HFFc6 (cell line): ENCODE measurements at places on chromosomes 4 and X. TPM values are rescaled to one million over a fixed set of nuclear protein-coding genes. Genes with fewer than 3 reads are reported as not detected.

DNA sequence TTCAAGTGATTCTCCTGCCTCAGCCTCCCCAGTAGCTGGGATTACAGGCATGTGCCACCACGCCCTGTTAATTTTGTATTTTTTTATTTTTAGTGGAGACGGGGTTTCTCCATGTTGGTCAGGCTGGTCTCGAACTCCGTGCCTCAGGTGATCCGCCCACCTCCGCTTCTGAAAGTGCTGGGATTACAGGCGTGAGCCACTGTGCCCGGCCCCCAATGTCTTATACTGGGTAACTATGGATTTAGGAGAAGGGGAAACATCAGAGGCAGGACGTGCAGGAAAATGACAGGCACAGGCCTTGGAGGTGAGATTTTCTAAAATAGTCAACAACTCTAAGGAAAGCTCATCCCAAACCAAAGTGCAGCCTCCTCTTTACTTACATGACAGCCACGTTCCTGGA is 11.1 kb upstream of the TSPYL2 start:
- peaks cover 5% of the 10 kb centered on the region for H3K36me3 ChIP-seq
- no peaks in the 10 kb centered on the region; the same call in 1 of the 2 replicates for H3K27me3 ChIP-seq
- no peak for DNase-seq
- H3K27ac ChIP-seq = no peak overlapping the region
- no peak overlapping the region; the same call in 1 of the 2 replicates for H3K4me3 ChIP-seq
- peaks cover 20% of the 10 kb centered on the region for H3K4me1 ChIP-seq

DNA sequence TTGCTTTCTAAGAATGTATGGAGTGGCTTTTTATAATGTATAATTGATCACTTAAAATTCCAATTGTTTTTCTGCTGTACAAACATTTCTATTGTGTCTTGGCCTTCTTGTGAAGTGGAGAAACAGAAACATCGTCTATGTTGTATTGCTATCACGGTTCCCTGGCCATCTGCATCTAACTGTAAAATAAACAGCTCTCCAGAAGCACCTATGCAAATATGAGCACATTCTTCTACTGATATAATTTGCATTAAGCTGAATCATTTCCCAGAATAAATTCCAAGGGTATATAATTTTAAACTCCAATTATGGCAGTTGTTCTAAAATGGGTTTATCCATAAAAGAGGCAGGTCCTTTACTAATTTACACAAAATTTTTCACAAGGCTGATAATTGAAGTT is 261.6 kb upstream of the STS start:
- DNase-seq = no peak
- no peaks in the 10 kb centered on the region for H3K27me3 ChIP-seq
- H3K27ac ChIP-seq = no peak overlapping the region
- H3K36me3 ChIP-seq = no peaks in the 10 kb centered on the region
- no peaks in the 10 kb centered on the region for H3K4me1 ChIP-seq
- no peak overlapping the region for H3K4me3 ChIP-seq

DNA sequence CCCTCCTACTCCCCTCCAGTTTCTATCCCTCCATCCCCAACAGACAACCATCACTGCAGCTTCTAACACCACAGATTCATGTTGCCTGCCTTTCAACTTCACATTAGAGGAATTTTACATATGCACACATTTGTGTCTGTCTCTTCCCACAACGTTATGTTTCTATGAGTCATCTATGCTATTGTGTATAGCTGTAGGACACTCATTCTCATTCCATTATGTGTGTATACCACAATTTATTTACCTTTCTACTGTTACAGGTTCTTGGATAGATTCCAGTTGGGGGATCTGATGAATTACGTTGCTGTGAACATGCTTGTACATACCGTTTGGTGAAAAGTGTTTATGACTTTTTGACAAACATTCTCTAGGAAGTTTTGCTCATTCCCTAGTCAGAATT is 58.8 kb upstream of the TRPC3 start:
- DNase-seq = no peak
- H3K4me3 ChIP-seq = no peak overlapping the region
- no peak overlapping the region for H3K27ac ChIP-seq
- H3K36me3 ChIP-seq = no peaks in the 10 kb centered on the region
- H3K4me1 ChIP-seq = peaks cover 5% of the 10 kb centered on the region; the same call in 1 of the 2 replicates

DNA sequence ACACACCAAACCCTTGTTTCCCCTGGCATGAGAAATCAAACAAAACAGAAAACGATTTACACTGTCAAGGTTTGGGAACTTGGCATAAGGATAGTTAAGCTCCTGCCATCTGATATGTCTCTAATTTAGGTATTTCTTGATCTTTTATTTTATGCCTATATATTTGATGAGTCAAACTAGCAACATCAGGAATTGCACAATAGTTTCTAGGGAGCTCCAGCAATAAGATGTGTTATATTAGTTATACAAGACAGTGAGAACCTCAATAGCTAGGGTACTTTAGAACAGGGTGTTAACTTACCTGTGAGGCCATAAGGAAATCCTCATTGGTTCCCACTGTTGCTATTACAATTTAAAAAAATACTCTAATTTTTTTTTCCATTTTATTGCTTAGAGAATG is 474.2 kb downstream of the GBA3 start:
- no peak for DNase-seq
- no peak overlapping the region for H3K27ac ChIP-seq
- H3K27me3 ChIP-seq = no peaks in the 10 kb centered on the region
- no peaks in the 10 kb centered on the region for H3K36me3 ChIP-seq
- no peak overlapping the region for H3K4me3 ChIP-seq

GRCh38 chr4:140056015-140056414 is 98.0 kb downstream of the MAML3 start:
- peaks cover 16% of the 10 kb centered on the region for H3K4me1 ChIP-seq
- no peaks in the 10 kb centered on the region for H3K36me3 ChIP-seq
- DNase-seq = no peak
- H3K27ac ChIP-seq = no peak overlapping the region
- peaks cover 2% of the 10 kb centered on the region; the same call in 1 of the 2 replicates for H3K27me3 ChIP-seq
- H3K4me3 ChIP-seq = no peak overlapping the region

DNA sequence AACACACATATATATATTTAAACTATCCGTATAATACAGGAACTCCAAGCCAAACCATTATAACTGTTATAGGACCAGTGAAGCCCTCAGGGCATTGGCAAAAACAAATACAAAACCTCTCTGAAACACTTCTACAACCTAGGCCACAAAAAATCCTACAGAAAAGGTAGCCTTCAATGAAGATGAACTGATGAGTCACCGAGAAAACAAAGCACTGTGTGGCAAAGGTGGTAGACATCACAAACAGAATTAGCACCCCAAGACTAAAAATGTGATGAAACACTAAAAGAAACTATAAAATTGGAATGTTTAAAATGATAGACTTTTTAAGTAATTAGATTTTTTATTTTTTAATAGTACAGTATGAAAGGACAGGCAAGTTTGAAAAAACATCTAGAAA is 5.5 kb upstream of the HSPA4L start:
- H3K4me3 ChIP-seq = no peak overlapping the region
- H3K36me3 ChIP-seq = peaks cover 4% of the 10 kb centered on the region; the same call in 1 of the 2 replicates
- H3K27me3 ChIP-seq = peaks cover 6% of the 10 kb centered on the region
- peaks cover 7% of the 10 kb centered on the region for H3K4me1 ChIP-seq
- H3K27ac ChIP-seq = no peak overlapping the region

GRCh38 chr4:105067431-105067830 is 79.2 kb upstream of the TET2 start:
- peaks cover 1% of the 10 kb centered on the region; the same call in 1 of the 2 replicates for H3K27me3 ChIP-seq
- H3K4me3 ChIP-seq = no peak overlapping the region
- no peak for DNase-seq

GRCh38 chr4:86544310-86544966 is 49.7 kb upstream of the PTPN13 start:
- DNase-seq = no peak
- H3K4me1 ChIP-seq = peaks cover 15% of the 10 kb centered on the region
- H3K27me3 ChIP-seq = peaks cover 9% of the 10 kb centered on the region
- H3K27ac ChIP-seq = no peak overlapping the region
- no peak overlapping the region for H3K4me3 ChIP-seq
- peaks cover 5% of the 10 kb centered on the region; the same call in 1 of the 2 replicates for H3K36me3 ChIP-seq

GRCh38 chr4:150679018-150679764 is 97.2 kb downstream of the MAB21L2 start:
- DNase-seq = no peak
- H3K27me3 ChIP-seq = no peaks in the 10 kb centered on the region
- H3K4me1 ChIP-seq = peaks cover 23% of the 10 kb centered on the region

GRCh38 chrX:2406891-2407518 is 93.8 kb downstream of the DHRSX start:
- DNase-seq = no peak
- peaks cover 20% of the 10 kb centered on the region for H3K36me3 ChIP-seq
- no peak overlapping the region for H3K27ac ChIP-seq
- H3K27me3 ChIP-seq = no peaks in the 10 kb centered on the region; the same call in 1 of the 2 replicates
- no peak overlapping the region for H3K4me3 ChIP-seq
- H3K4me1 ChIP-seq = peaks cover 1% of the 10 kb centered on the region; the same call in 1 of the 2 replicates

DNA sequence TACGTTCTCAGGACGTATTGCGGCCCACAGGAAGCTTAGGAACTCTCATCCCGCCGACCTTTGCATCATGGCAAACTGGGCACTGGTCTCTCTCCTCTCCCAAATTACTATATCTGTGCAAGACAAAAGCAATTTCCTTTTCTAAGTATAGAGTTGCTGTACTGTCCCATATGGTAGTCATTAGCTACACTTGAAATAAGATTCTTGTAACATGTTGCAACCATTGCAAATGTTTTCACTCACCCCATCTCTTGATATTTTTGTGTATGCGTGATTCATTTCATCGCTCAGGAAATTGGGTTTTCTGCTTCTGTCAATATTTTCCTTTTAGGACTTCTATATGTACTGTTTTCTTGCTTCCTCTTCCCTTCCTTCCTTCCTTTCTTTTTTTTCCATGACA is 15.7 kb downstream of the ARMCX6 start:
- peaks cover 4% of the 10 kb centered on the region for H3K27me3 ChIP-seq
- peaks cover 6% of the 10 kb centered on the region; the same call in 1 of the 2 replicates for H3K4me1 ChIP-seq
- H3K4me3 ChIP-seq = no peak overlapping the region
- H3K36me3 ChIP-seq = no peaks in the 10 kb centered on the region

GRCh38 chr4:90852237-90852636 is 725.0 kb downstream of the CCSER1 start:
- H3K36me3 ChIP-seq = peaks cover 4% of the 10 kb centered on the region; the same call in 1 of the 2 replicates
- no peak overlapping the region for H3K4me3 ChIP-seq
- DNase-seq = no peak
- H3K27me3 ChIP-seq = no peaks in the 10 kb centered on the region
- no peak overlapping the region for H3K27ac ChIP-seq

- peaks cover 7% of the 10 kb centered on the region for H3K27me3 ChIP-seq
- no peaks in the 10 kb centered on the region for H3K36me3 ChIP-seq
- no peaks in the 10 kb centered on the region for H3K4me1 ChIP-seq
- H3K4me3 ChIP-seq = no peak overlapping the region
- DNase-seq = no peak
These were observed 34.3 kb downstream of the HMX1 start for GRCh38 chr4:8837181-8837841.

GRCh38 chr4:67776746-67777145 is 22.6 kb upstream of the GNRHR start:
- no peak overlapping the region for H3K27ac ChIP-seq
- H3K36me3 ChIP-seq = no peaks in the 10 kb centered on the region
- no peak overlapping the region for H3K4me3 ChIP-seq
- H3K27me3 ChIP-seq = no peaks in the 10 kb centered on the region

DNA sequence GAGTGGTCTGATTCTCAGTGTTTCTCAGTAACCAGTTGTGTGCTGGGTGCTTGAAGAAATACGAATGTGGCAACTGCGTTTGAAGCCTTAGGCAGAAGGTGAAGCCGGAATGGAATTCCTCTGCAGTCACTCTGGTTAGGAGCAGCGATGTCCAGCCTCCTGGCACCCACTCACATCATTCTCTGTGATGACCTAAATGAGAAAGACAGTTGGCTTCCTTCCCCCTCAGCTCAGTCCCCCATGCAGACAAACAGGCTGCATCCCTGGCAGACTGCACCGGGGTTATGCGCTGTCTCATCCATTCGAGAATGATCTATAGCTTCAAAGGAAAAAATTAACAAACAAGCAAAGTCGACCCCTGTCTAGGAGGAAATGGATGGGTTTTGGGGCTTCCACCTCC is 170.1 kb upstream of the SCML1 start:
- H3K4me3 ChIP-seq = no peak overlapping the region
- no peaks in the 10 kb centered on the region for H3K27me3 ChIP-seq
- H3K36me3 ChIP-seq = no peaks in the 10 kb centered on the region
- no peak for DNase-seq
- no peak overlapping the region for H3K27ac ChIP-seq

Gene PRRG1
- total RNA-seq = 9.8 to 11.8 TPM (median 11.3 TPM) in 3 replicates

Gene POU4F2
- total RNA-seq = not detected in 3 replicates

Gene RRH
- 0.19 TPM in 1 of 3 replicates, not detected in the others for total RNA-seq

Gene ODAPH
- not detected in 3 replicates for total RNA-seq

Gene NXF2B
- not detected in 3 replicates for total RNA-seq

Gene SPOCK3
- total RNA-seq = not detected in 3 replicates

Gene TCP11X2
- total RNA-seq = not detected in 3 replicates

Gene ZBED1
- 25.0 to 26.1 TPM (median 25.2 TPM) in 3 replicates for total RNA-seq
